AG08395 (cell line): ENCODE measurements at places on chromosomes 11 and 22.

DNA sequence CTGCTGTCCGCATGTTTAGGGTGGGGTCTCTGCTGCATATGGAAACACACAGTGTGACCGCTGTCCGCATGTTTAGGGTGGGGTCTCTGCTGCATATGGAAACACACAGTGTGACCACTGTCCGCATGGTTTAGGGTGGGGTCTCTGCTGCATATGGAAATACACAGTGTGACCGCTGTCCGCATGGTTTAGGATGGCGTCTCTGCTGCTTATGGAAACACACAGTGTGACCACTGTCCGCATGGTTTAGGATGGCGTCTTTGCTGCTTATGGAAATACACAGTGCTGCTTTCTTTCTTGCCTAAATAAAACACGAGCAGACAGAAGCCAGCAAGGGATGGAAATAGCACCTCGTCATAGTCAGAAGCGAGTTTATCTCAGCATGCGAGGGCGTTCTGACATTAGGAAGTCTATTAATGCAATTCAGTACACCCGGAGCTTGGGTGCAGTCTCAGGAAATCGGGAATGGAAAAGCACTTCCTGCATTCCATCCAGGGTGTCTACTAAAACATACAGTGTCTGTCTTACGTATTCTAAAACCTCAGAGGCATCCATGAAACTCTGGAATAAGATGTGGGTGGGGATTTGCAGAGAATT is 32.6 kb upstream of the TOLLIP start:
- DNase-seq: peak; percentile 8

DNA sequence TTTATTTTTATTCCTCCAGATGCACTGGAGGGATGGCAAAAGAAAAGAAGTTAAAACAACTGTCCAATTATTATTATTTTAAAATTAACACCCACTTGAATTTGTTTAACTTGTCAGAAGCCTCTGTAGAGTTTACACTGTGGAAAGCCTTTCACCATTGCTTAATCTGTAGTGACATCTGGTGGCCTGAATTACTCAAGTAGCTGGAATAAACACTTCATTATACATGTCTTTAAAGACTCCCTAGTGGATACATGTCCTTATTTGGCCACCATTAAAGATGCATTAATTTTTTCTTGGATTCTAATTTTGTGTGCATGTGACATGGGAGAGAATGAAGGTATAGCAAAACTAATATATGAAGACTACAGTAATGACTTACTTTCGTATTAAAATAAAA is 1496.5 kb downstream of the FAM181B start:
- no peak for DNase-seq

DNA sequence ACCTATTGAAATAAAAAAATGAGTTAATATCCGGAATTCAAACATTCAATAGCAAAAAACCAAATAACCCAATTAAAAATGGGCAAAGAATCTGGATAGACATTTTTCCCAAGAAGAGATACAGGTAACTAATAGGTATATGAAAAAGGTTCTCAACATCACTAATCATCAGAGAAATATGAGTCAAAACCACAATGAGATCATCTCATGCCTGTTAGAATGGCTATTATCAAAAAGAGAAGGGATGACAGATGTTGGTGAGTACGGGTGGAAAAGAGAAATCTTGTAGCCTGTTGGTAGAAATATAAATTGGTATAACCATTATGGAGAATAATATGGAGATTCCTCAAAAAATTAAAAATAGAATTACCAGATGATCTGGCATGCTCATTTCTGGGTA is 26.9 kb upstream of the OR6M1 start:
- no peak for DNase-seq

- DNase-seq: no peak
Measured at GRCh38 chr11:61914471-61915171, 2.7 kb downstream of the RAB3IL1 start.

GRCh38 chr22:19505735-19506126 is 18.5 kb downstream of the CLDN5 start:
- DNase-seq: no peak
